ENCODE measurements at places on chromosomes 5 and 9.

- DNase-seq: no peak
These were observed 142.2 kb downstream of the AUH start for GRCh38 chr9:91219557-91219956.

GRCh38 chr9:107213561-107214028, 69.5 kb upstream of the RAD23B start:
- no peak for DNase-seq

GRCh38 chr5:116459301-116459700, 115.3 kb downstream of the SEMA6A start:
- DNase-seq: no peak

DNA sequence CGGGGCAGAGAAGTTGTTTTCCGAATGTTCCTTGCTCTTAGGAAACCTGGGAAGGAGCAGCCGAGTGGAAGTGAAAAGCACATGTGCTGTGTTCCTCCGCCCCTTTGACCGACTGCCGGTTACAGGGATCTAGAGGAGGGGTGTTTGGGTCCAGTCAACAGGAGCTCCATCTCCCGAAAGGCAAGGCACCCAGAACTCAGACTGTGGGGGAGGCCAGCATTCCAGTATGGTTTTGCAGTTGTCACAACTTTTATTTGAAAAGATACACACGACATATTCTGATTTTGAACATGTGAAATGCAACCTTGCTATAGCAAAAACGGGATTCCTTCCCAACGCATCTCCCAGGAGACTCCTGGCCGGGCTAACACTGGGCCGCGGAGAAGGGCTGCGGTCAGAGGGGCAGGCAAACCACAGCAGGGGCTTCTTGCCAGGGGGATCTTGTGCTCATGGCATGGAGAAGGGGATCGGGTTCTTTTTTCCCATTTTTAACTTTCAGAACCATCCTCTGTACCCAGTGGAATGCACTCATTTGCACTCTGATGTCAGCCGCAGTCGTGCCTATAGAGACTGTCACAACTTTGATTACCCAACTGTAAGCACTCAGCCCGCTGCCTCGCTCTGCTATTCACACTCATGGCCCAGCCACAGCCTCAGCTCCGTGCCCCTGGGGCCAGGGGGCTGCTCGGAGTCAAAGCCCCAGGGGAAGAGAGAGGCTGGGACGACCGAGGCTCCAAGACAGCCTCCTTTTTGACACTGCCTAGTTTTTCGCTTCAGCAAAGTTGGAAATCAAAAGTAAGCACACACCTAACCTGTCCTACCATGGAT, 3.9 kb downstream of the QRFP start:
- no peak for DNase-seq

DNA sequence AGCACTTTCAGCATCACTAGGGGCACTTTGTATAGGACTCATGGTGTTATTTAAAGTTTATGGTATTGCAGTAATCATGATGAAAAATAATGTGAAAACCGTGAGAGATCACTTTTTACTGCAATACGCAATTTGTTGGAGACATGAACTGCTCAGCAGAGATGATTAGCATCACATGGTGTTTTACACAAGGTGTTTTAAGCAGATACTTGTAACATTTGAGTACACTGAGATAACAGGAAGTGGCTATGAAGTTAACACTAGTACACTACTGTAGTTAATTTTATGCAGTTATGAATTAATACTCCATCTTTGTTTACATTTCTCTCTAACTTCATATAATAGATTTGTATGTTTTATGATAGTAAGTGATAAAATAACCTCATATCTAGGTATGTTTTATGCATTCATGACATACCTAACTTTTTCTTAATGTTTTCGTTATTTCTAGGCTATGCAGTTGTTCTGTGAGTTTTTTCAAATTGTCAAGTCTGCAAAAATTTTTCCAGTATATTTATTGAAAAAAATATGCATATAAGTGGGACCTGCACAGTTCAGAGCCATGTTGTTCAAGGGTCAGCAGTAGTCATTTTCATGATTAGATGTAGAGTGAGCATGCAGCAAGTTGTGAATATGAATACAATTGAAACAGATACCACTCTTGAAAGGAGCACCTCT, 13.0 kb downstream of the SUB1 start:
- no peak for DNase-seq

- DNase-seq: no peak
These were observed 275.4 kb downstream of the EPB41L4A start for GRCh38 chr5:112143690-112144089.

DNA sequence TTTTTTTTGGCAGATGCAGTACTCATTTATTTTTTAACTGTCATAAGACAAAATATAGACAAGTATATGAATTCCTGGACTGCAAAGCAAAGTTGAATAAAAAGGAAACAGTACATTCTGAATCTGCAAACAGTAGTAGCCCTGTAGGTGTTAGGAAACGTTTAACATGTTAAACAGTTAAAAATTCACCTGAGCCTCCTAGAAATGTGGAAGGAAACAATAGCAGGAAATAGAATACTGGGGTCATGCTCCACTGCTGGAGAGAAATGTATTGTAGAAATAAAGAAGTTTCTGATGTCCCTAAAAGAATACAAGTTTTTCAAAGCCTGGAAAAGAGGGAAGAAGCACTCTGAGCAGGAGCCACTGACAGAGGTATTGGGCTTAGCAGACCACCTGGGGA, 866.0 kb downstream of the PTPRD start:
- no peak for DNase-seq

- DNase-seq: no peak
These were observed 25.8 kb downstream of the LPCAT1 start for GRCh38 chr5:1497795-1498622.

DNA sequence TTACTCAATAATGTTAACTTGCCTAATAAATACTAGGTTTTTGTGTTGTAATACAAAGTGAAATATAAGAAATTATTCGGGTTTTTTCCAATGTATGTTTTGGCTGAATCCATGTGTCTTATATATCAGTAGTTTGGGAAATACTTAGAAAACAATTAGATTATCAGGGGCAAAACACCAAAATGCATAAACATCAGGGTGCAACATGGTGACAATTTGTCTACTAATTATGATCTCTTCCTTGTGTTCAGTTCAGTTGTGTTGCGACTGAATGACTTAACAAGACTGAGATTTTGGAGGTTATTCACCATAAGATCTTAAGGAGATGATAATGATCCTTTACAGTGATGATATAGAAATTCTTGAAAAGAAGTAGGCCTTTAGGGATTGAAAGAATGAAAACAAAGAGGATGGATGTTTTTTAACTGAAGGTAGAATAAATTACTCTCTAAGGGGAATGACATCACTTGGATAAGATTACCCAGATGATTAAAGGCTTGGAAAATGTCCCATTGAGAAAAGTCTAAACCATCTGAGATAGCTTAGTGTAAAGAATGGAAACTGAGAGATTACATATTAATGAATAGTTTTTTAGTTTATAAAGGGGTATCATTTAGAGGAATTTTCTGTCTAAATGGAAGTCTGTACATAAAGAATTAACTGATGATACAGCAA, 415.8 kb downstream of the SPATA31D1 start:
- peak; percentile 21 for DNase-seq

DNA sequence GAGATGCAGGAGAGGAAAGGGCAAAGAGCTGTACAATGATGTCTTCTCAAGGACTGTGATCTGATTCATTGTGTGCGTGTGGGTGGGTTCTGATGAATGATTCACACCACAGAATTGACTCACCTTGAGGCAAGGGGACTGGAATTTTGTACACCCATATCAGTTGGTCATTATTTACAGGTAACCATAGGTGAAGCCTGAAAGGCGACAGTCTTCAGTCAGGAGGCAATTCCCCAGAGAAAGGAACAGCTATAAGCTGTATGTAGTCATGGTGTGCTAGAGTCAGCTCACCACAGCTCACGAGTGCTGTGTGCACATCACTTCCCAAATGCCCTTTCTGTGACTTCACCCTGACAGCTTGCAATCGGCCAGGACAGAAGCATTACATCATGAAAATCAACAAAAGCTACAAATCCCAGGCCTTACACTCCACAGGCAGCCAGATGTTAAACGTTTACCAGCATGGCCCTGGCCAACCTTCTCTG, 87.6 kb upstream of the RPS23 start:
- no peak for DNase-seq

Data from NCI-H2171 treated with DMSO at 0.1 percent for 48 hours (cell line).